ENCODE measurements at places on chromosomes 6 and 20. TPM values are rescaled to one million over a fixed set of nuclear protein-coding genes. Genes with fewer than 3 reads are reported as not detected.

- DNase-seq: no peak
Measured at GRCh38 chr6:53699462-53699861, 33.9 kb upstream of the KLHL31 start.

The PPP1R14C gene
- 19.4 TPM for total RNA-seq

The ESR1 gene
- 0.33 TPM for total RNA-seq

DNA sequence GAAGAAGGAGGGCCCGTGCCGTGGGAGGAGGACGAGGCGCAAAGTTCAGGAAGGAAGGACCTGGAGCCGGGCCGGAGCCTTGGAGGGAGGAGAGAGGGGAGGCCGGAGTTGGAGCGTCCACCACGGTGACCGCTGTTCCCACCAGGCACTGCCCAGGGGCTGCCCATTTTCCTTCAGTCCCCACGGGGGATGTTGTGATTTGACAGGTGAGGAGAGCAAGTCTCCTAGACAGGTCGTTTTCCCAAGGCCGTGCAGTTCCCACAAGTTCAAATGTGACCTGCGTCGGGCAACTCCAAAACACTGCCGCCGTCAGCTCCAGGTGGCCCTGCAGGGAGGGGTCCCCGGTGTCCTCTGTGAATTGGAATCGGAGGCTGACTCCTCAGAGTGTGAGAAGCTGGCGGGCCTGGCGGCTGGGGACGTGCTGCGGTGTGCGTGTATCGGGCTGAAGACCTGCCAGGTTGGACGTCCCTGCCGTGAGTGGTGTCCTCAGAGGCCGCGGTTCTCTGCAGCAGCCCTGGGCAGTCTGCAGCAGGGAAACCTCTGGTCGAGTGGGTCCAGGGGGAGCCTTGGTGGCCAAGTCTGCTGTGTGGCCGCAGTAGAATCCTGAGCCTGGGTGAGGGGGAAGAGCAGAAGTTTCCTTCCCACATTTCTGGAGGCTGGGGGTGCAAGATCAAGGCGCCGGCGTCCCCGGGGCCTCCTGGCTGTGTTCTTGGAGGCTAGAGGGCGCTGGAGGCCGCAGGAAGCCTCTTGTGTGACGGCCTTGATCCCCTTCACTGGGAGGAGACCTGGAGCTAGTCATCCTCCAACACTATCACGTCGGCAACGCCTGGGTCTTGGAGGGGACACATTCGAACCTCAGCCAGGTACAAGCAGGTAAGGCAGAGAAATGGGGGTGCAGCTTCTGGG, 115.1 kb upstream of the FRMD1 start:
- DNase-seq: no peak

The CST1 gene
- not detected for total RNA-seq

GRCh38 chr6:168939796-168940195, 313.9 kb downstream of the THBS2 start:
- DNase-seq: no peak

- DNase-seq: no peak
Measured at GRCh38 chr6:156852858-156853216, 75.7 kb downstream of the ARID1B start.

The ASCC3 gene
- total RNA-seq: 34.3 TPM

DNA sequence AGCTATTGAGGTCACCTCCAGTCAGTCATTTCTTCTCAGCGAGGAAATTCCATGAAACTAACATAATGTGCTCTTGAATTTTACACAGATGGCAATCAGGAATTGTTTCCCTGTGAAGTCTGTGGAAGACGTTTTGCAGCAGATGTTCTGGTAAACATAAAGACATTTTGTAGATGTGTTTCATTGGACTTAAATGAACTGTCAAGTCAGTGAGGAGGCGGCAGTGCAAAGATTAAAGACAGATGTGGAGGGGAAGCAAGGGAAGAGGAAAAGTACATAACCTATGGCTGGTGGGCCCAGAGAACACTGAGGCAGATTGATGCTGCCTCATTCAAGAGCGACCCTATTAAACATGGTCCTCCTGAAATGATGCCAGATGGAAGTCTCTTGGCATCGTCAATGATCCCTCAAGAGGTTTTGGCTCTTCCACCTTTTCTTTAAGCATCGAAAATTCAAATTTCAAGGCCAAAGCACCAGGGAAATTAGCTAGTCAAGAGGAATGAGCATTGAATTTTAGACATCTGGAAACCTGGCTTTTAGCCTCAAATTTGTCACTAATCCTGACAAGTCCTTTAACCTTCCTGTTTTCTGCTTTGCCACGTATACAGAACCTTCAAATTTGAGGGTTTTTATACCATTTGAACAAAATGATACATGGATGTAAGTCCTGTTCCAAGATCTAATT, 20.1 kb downstream of the ZC2HC1B start:
- no peak for DNase-seq

- no peak for DNase-seq
Measured at GRCh38 chr6:148808786-148809304, 62.0 kb downstream of the UST start.

DNA sequence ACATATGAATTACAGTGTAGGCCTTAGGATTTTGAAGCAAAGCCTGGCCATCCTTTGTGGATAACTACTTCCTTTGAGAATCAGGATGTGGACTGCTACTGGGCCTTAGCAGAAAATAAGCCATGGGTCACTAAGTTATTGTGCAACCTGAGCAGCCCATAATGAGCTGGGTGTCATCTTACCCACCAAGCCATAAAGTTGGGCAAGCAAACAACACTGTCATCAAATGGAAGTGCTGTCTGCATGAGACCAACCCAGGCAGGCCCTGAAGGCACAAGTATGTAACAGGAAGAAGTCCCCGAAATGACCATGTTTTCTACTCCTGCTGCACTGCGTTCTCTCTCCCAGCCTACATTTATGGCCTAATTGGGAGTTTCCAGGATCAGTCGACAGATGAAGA, 205.6 kb upstream of the GGTLC1 start:
- DNase-seq: no peak

- no peak for DNase-seq
Measured at GRCh38 chr6:44527181-44527580, 139.7 kb downstream of the CDC5L start.

- no peak for DNase-seq
Measured at GRCh38 chr6:21538186-21538798, 55.3 kb upstream of the SOX4 start.

The WFDC9 gene
- not detected for total RNA-seq

DNA sequence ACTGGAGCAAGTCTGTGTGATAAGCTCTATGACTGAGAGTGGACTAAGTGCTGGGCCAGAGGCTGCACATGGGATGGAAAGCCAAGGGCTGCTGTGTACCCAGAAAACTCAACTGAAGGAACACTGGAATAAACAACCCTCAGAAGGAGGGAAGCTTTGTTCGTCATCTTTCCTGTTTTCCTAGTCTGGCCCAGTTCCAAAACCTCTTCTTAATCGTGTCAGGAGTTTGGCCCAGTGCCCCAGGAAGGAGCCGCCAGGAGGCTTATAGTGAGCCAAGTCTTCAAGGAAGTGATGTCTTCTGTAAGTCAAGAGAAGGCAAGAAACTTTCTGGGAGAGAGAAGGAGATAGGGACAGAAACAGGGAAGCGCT, 23.3 kb upstream of the TOP1 start:
- DNase-seq: no peak

DNA sequence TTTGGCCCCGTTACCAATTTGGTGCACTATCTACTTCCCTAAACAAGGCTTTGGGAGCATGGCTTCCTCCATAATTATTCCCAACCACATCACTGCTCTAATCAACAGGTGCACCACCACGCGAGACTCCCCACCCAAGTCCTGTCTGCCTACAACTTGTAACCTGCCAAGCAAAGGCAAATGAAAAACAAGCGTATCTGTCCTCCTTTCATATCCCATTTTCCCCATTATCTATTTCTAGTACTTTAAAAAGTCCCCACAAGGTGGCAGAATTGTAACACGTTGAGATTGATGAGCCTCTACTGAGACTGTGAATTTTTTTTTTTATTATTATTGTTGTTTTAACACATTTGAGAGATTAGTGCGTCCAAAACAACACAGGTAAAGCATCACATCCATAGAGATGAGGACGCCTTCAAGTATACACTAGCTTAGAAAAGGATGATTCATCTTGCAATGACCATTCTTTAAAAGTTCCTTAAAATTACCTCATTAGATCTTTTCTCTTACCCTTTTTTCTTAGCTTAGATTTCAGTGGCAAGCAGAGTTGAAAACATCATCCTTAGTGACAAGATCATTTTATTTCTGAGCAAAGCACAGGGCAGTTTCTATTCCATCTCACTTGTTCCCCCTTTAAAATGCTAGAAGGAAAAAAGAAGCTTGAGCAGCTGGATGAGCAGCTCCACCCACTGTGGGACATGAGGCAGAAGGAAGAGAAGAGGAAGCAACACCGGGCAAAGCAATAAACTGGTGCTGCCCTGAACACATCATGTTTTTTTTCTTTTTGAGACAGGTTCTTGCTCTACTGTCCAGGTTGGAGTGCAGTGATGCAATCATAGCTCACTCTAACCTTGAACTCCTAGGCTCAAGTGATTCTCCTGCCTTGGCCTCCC, 210.8 kb downstream of the ARHGAP18 start:
- DNase-seq: peak; percentile 87

The DNAH8 gene
- 0.10 TPM for total RNA-seq

The CFAP61 gene
- 9.8 TPM for total RNA-seq

The KCNK15 gene
- 0.55 TPM for total RNA-seq

DNA sequence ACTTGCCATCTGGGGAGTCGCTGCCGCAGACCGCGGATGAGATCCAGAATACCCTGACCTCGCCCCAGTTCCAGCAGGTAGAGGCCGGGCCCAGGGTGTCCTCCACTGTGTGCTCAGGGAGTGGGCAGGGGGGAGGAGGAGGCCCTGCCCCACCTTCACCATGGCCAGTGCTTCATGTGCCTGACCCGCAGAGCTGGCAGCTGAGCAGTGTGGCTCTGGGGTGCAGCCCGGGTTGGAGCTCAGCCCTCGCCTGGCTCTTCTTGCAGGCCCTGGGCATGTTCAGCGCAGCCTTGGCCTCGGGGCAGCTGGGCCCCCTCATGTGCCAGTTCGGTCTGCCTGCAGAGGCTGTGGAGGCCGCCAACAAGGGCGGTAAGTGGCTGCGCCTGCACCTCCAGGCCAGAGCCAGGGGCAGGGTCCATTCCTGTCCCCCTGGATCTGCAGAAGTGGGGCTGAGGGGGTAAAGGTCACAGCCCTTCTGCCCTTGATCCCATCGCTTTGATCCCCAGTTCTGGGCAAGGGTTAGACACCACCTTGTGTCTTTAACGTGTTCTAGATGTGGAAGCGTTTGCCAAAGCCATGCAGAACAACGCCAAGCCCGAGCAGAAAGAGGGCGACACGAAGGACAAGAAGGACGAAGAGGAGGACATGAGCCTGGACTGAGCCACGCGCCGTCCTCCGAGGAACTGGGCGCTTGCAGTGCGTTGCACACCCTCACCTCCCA, 5.5 kb downstream of the ADRM1 start:
- no peak for DNase-seq

The HLA-DMB gene
- total RNA-seq: 22.3 TPM

- no peak for DNase-seq
Measured at GRCh38 chr6:154605178-154605881, 94.8 kb upstream of the CNKSR3 start.

DNA sequence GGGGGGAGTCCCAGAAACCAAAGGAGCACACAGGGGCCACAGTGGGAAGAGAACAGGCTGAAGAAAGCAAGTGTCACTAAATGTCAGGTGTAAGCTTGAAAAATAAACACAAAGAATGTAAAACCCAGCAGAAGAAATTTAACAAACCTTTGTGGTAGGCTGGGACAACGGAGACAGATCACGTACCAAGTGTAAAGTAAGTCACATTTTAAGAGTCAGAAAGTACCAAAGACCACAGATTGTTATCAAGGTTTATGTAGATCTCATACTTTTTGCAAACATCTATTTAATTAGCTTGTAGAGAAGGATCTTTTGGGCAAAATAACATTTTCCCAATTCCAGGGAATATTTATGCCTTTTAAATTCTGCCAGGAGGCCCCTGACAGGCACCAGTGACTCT, 1.6 kb downstream of the CLIC5 start:
- DNase-seq: no peak

- peak; percentile 69 for DNase-seq
Measured at GRCh38 chr6:119148098-119148824, 69.8 kb upstream of the FAM184A start.

DNA sequence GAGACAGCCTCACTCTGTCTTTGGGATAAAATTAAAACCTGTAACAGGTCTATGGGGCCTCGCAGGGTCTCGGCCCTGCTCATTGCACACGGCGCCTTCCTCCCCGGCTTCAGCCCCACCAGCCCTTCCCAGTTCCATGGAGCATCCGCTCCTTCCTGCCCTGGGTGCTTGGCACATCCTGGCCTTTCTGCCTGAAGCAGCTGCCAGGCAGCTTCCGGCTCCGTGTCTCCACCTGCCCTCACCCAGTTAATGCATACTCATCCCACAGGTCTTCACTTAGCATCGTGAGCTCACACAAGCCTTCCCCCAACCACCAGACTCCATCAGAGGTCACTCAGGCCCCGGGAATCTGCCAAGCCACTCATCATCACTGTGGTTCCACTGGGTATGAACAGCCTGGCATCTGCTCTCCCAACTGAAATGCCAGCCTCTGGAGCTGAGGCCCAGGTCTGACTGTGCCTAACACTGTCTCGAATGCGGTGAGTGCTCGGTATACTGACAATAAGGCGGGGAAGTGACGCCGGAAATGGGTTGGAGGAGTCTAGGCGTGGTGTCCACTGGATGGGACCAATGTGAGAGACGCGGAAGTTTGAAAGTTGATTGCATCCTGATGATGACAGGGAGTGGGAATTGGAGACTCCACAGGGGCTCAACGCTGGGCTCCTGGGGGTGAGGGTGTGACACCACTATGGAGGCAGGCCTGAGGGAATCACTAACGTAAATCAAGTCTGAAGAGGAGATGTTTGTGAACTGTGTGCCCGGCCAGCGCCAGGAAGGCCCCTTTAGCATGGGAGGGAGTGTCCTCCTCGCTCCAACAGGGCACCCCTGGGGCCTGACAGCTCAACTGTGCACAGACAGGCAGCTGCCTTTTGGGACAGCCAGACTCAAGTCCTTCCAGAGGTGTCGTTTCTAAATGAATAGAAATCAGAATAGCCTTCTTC, 245.8 kb downstream of the TTLL2 start:
- DNase-seq: no peak

DNA sequence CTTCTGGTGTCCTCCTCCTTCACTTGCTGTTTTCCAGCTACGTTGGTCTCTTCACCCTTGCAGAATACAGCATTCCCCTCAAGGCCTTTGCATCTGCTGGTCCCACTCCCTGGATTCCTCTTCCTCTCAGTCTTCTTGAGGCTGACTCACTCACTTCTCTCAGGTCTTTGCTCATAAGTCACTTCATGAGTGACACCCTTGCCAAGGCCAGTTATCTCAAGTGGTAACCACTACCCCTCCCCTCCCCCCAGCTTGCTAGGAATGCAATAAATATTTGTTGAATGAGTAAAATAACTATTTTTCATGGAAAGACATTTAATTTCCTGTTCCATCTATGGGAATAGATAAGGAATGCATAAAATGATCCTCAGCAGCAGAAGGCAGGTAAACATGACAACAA, 131.7 kb downstream of the PLCB4 start:
- DNase-seq: no peak

The CST3 gene
- 465 TPM for total RNA-seq

- DNase-seq: no peak
Measured at GRCh38 chr20:56229812-56230211, 18.7 kb upstream of the MC3R start.

- no peak for DNase-seq
Measured at GRCh38 chr6:1144842-1145767, 166.8 kb upstream of the FOXQ1 start.
